Activated naive CD4-positive, alpha-beta T cell treated with anti-CD3 and anti-CD28 coated beads, Interleukin-2, amount 50 U/mL, for 72 hours (primary cell): ENCODE measurements at places on chromosomes 12 and 14.

DNA sequence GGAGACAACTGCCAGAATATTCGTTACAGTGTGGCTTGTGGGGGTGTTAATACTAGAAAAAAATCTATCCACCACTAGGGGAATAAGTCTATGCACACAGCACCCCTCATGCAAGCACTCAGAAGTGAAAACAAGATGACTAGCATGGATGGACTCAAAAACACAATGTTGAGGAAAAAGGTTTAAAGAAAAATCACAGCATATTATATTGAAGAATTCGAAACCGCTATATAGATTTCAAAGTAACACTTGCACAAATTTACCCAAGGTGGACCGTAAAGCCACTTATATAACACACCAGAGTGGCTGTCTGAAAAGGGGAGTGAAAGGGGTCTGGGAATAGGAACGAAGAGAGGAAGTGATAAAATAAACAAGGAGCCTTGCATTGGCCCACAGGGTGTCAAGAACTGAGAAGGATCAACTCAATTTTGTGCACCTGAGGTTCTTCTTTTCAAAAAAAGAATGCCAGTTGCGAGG, 544 bp downstream of the ABCD4 start:
- DNase-seq: no peak

GRCh38 chr14:38507299-38507698, 251.4 kb upstream of the CLEC14A start:
- no peak for DNase-seq

GRCh38 chr12:84069198-84069597, 843.4 kb downstream of the SLC6A15 start:
- DNase-seq: no peak

DNA sequence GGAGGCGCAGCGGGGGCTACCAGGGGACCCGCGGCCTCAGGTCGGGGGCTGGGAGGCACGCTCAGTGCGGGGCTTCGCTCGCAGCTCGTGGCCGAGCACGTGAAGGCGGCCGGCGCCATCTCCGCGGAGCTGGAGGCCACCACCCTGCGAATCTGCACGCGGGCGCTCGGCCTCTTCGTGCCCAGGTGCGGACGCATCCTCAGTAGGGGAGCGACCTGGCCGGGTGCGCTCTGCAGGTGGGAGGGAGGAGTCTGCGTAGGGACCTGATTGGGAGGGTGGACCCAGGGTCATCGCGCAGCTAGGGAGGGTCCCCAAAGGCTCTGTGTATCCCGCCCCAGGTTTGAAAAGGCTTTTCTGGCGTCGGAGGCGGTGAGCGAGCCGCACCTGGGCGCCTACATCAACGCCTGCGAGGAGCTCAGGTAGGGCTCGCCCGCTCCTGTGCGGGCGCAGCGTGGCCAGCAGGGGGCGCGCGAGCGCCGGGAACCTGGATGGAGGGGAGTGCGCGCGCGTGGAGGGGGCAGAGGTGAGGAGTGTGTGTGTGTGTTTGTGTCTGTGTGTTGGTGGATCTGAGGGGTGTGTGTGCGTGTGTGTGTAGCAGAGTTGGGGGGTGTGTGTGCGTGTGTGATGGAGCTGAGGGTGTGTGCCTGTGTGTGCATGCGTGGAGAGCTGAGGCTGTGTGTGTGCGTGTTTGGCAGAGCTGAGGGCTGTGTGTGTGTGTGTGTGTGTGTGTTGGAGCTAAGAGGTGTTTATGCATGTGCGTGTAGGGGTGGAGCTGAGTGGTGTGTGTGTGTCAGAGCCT, 10.3 kb downstream of the EXOC3L4 start:
- no peak for DNase-seq

GRCh38 chr12:42097971-42098370, 46.7 kb downstream of the GXYLT1 start:
- no peak for DNase-seq

GRCh38 chr14:83994020-83994419, 1535.9 kb upstream of the FLRT2 start:
- DNase-seq: no peak

GRCh38 chr12:65875640-65876071, 51.4 kb downstream of the HMGA2 start:
- no peak for DNase-seq

- no peak for DNase-seq
Observed at GRCh38 chr14:98890556-98891340, 381.2 kb downstream of the BCL11B start.

GRCh38 chr12:90858252-90858651, 96.7 kb downstream of the CCER1 start:
- no peak for DNase-seq

GRCh38 chr14:26527095-26527494, 70.7 kb downstream of the NOVA1 start:
- DNase-seq: no peak

- no peak for DNase-seq
Observed at GRCh38 chr12:83629931-83630330, 943.2 kb downstream of the TMTC2 start.

GRCh38 chr12:122026706-122027333, 5.1 kb downstream of the BCL7A start:
- no peak for DNase-seq

DNA sequence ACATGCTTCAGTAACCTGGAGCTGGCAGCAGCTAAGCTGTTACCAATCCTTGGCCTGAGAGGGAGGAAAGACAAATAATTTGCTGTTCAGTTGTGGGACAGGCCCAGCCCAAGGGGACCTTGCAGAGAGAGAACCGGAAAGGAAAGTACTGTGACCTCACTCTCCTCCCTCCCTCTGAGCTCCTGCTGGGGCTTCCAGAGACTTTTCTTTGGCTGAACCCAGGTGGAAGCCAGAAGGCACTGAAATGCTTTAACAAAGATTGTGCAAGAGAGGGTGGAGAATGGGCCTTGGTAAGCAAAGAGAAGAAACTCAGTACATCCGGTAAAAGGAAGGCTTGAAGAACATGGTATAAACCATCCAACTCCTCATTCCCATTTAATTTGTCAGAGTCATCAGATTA, 457.1 kb downstream of the GLT1D1 start:
- no peak for DNase-seq

GRCh38 chr12:27864521-27864920, 84.5 kb upstream of the MANSC4 start:
- DNase-seq: no peak

DNA sequence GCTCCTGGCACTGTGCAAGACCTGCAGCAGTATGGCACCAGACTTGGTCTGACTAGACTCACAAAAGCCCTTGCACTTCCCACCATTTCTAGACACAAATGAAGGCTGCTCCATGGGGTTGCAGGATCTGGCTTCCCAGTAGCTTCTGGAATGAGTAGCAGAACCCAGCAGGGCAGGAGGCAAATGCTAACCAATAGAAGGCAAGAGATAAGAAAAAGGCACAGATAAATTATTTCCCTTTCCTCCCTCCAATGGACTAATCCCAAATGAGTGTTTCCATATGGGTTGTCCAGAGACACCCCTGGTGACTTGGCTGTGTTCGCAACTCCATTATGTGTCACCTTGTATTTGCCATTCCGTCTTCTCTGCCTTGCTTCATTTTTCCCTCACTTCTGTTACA, 49.7 kb downstream of the KIF21A start:
- DNase-seq: no peak

GRCh38 chr12:14395074-14395778, 29.7 kb downstream of the ATF7IP start:
- DNase-seq: no peak

DNA sequence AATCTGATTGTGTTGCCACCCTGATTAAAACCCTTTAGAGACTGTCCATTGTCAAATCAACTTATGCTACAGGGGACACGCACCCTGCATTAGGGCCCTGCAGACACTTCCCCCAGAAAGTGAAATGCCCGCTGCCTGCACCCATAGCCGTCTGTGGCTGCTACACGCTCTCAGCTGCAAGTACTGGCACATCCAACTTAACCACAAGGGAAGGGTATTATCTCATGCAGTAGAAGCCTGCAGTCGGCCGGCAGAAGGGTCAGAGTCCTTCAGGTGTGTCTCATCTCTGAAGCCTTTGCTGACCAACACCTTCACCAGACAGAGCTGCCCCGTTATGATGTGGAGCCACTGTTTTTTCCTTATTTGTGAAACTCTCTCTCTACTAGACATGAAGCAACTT, 20.8 kb downstream of the CFAP251 start:
- DNase-seq: no peak

DNA sequence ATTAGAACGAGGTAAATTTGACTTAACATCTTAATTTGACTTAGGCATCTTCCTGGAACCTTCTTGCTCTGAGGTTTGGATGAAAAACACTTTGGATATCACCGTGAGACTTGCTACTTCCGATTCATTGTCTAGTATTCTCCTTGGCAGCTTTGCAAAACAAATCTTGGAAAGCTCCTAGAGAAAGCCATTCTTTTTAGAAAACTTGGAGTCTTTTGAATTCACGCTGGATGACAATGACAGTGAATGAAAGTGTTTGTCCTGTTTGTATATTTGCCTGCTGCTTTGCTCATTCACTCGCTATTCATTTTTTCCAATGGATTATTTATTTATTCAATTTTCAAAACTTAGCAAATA, 222.1 kb upstream of the HMGA2 start:
- no peak for DNase-seq

DNA sequence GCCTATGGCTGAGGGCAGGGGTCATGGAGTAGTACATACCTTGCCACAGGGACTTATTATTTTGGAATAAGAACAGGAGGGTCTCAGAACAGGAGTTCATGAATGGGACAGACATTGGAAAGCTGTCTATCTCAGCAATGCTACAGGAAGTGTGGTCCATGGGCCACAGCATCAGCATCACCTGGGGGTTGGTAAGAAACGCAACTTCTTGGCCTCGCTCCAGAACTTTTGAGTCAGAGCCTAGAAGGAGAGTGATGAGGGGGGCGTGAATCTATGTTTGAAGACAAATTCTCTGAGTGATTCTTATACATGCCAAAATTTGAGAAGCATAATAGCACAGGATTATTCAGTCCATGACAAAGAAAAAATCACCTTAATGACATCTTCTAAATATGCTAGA, 156.6 kb downstream of the RPAP3 start:
- no peak for DNase-seq

- no peak for DNase-seq
Observed at GRCh38 chr12:78192979-78193378, 362.3 kb downstream of the NAV3 start.

GRCh38 chr12:75923964-75924666, 107.5 kb downstream of the PHLDA1 start:
- DNase-seq: no peak

DNA sequence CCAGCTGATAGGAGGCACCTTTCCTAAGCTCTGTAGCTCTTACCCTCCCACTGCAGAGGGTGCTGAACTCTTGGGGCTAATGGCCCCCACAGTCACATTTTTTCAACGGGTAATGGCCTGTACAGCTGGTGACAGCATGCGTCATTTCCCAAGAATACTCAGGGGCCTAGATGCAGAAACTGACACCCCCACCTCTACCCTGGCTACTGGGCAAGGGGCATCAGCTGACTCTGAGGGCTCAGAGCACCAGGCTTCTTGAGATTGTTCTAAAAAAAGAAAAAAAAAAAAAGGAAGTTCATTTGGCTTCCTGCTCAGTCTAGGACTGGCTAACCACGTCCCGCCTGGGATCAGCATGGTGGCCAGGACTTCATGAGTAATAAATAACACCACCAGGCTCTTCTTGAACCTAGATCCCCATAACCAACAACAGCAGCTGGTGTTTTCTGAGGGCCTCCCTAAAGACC, 35.2 kb downstream of the ZFP36L1 start:
- no peak for DNase-seq

GRCh38 chr14:51138404-51139103, 43.6 kb upstream of the TRIM9 start:
- no peak for DNase-seq

DNA sequence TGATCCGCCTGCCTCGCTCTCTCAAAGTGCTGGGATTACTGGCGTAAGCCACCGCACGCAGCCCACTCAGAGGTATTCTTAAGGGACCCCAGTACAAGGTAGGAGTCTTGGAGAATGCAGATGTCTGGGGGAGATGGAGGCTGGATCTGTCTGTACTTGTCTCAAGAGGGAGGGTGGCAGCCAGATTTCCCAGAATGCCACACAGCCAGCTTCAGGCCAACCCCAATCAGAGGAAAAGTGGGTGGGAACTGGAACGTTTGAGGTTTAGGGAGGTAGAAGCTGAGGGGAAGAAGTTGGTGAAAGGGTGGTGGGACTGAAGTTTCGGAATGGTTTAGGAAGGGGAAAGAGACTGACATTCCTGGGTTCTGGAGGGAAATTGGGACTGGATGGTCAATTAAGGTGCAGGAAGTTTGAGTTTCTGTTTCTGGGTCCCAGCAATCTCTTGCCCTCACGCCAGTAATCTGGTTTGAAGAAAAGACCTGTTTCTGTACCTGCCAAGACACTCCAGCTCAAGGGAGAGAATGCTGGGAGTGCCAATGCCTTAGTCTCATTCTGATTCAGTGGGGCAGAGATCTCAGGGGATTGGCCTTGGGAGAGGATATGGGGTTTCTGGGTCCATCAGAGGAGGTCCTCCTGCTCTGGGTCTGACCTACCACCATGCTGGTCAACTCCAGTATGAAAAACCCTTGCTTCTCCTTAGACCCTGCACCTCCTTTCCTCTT, 8.1 kb upstream of the ZNF385A start:
- no peak for DNase-seq

GRCh38 chr12:80684077-80684495, 23.3 kb upstream of the MYF6 start:
- DNase-seq: no peak
